ENCODE measurements at places on chromosomes 16 and 17.

GRCh38 chr17:27158382-27158781, 135.5 kb upstream of the WSB1 start:
- DNase-seq, result no peak

DNA sequence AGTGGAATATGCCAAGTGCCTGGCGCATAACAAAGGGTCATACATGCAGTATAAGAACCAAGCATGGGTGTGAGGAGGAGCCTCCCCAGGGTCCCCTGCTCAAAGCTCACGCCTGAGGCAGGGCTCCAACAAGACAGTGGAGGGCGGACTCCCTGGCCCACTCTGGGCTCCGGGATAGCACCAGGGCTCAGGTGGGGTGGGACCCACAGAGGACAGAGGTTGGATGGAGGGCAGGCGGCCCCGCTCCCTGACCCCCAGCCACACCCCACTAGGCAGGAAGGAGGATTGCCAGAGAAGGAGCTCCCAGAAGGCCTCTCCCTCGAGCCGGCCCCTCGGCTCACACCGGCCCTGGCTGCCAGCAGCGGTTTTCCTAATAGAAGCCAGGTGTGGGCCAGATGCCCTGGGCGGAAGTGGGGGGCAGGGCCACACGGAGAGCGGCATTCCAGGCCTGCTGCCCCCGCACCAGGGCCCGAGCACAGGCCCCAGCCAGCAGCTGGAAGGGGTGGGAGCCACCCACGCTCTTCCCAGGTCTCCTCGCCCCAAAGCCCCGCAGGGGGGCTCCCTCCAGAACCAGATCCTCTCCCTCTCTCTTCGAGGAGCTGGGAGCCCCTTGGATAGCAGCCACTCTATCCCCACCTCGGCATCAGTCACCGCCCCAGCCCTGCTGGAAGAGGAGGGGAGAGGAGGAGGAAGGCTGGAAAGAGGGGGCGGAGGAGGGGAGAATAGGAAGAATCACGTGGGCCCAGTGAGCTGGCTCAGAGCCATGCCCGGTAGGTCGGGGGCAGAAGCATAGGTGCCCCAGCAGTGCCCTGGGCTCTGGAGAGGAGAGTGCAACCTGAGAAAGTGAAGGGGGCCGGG, 21.0 kb downstream of the VASN start:
- DNase-seq, result no peak

DNA sequence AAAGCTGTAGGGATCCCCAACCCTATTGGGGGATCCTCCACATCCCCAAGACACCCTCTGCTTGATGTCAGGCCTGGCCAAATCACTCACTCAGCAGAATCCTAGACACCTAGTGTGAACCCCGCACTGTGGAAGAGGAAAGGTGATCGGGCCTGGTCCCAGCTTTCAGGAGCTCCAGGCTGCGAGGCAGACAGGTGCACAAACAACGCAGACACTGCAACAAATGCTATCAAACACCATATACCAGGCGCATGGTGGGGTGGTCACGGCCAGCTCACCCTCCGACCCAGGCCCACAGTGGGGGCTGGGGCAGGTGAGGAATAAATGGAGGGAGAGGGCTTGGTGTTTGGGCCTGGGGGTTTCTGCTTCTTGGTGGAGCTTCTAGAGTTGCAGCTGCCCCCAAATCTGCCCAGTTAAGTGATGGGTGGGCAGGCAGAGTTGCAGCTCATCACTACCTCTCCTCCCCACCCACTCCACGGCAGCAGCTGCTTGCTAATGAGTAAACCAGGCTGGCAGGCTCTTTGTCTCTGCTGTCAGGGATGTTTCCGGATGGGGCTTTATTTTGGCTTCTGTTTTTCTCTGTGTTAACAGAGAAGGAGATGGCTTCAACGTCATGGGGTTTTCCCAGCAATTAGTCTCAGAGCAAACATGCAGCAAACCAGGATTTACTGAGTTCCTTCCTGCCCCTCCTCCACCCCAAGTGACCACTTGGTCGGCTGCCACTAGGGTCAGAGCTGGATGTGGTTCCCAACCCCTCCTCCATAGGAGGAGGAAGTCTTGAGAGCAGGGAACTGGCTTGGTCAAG, 46.6 kb downstream of the PECAM1 start:
- no peak for DNase-seq

DNA sequence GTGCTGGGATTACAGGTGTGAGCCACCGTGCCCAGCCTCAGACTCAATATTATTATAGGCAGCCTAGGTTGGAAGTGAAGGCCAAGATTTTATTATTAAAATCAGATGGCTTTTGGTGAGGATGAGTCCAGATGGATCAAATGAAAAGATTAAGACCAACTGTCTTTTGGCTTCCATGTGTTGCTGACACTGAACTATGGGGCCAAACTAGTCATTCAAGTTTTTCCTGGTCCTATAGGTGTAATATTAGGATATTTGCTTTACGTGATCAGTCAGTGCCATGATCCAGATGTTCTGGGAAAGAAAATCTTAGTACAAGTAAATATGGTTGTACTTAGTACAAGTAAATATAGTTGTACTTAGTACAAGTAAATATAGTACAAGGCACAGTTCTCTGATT, 140.6 kb downstream of the MAP2K6 start:
- no peak for DNase-seq

DNA sequence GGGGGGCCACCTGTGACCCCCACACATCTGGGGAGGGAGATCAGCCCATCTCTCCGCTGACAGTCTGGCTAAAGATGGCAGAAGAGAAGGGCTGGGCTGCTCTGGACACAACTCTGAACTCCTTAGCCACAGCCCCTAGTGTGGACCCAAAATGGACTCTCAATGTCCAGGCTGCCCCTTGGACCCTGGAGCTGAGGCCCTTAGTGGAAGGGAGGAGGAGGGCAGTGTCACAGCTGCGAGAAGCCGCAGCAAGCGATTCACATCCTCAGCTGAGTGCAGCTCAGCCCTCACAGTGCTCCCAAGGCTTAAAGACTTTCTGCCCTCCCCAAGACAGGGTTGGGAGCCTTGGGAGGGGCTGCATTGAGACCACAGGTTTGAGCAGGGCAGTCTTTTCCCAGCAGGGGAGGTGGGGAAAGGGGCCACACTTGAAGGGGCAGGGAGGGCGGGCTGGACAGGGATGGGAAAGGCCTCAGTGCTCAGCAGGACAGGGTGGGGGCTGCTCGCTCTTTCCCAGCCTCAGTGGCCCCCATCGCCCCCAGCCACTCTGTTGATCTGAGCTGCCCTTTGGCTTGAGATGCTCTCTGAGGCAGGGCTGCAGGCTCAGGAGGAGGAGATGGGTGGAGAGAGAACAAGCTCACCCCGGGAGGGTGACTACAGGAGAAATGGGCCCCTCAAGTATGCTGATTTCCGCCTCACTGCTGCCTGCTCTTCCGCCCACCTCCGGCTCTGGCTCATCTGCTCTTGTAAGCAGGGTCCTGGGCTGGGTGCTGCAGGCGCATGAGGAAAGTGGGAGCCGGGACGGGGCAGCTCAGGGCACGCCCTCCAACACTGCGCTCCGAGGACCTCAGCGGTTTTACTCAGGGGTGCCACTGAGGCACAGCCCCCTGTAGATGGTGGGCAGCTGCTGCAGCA, 50.9 kb upstream of the MTSS2 start:
- DNase-seq, result no peak

GRCh38 chr17:79029327-79030009, 5.5 kb downstream of the C1QTNF1 start:
- no peak for DNase-seq

DNA sequence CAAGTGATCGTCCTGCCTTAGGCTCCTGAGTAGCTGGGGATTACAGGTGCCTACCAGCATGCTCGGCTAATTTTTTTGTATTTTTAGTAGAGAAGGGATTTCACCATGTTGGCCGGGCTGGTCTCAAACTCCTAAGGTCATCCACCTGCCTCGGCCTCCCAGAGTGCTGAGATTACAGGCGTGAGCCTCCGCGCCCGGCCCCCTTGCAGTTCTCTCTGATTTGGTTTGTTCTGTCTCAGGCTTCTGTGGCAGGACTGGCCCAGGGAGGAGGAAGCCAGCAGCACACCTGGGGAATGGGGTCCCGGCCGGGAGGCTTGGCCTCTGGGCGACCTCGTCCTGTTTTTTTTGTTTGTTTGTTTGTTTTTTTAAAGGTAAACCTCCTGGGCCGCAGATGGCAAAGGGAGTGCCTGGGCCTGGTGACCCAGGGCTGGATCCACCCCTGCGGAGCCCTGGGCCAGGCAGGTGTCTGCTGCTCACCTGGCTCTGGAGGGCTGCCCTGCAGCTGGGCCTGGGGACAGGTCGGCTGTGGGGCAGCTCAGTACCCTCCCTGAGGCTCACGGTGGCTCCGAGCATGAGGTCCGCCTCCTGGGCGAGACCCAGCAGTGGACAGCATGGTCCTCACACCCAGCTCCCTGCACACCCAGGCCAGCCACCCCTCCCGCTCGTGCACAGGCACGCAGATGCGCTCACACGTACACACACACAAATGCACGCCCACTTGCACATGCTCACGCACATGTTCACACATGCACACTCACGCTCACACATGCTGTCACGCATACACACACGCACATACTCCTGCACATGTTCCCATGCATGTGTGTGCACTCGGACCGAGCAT, 3.3 kb upstream of the NUDT16L1 start:
- DNase-seq, result no peak

GRCh38 chr16:85590506-85590832, 22.7 kb upstream of the GSE1 start:
- DNase-seq, result no peak

DNA sequence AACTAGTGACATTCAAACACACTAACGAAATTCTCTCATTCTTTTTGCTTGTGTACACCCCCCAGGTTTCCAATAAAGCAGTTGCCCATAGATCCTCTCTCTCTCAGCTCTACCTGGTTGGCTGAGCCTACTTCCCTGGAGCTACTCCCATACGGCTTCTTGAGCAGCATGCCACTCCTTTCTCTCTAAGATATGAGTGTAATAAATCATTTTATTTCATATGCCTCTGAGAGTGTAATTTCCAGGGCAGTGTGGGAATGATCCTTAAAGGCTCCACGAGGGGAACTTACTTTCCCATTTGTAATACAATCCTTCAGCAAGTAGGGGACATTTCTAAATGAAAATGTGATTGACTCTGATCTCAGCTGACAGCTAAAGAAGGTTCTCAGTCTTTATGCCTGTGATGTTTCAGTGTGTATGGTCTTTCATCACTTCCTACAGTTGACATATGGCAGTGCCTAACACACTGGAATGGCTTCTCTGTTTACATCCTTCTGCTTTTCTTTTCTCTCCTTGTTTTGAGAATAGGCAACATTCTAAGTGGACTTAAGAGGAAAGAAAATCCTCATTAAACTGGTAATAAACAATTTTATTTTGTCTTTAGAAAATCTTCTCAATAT, 1194.3 kb upstream of the CDH8 start:
- no peak for DNase-seq

DNA sequence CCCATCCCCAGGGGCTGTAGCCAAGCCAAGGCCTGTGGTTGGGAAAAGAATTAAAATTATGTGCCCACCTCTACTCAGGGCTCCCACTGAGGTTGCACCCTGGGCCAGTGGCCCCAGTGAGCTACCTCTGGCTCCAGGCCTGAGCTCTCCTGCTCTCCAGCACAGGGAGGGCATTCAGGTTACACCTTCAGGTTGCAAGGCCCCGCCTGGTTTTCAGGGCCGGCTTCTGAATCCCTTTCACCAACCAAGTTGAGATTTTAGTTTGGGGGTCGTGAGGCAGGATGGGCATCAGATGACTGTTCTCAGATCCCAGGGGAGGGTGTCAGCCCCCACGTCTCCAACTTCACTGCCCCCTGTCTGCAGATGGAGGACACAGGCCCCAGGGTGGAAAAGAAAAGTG, 8.0 kb upstream of the KATNB1 start:
- no peak for DNase-seq

DNA sequence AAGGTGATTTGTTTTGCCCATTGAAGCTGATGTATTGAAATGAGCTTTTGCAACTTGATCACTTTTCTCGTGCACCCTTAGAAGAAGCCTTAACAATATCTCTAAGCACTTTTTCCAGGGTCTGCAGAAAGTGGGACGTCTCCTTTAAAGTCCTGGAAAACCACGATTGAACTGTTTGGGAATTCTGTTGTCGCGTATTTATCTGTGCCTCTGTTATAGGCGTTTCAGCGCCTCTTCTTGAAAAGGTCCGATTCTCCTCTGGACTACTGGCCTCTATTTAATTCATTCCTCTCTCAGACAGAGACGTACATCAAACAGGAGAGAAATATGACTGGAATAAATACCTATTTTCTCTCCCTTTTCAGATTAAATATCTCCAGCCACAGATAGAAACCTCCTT, 262.4 kb upstream of the PSMD7 start:
- no peak for DNase-seq

DNA sequence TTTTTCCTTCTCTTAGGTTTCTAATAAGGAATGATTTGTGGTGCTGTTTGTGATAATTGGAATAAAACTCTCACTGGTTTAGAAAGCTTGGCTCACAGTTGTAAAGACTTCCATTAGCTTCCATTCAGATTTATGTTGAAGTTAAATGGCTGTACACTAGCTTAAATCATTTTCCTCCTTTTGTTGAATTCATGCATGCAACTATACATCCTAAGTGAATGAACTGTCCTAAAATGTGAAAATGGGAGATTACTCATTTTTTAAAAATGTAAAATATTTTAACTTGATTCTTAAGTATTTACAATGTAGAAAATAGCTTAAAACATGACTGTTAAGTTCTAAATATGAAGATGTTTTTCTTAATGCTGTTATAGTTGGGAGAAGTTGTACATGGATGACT, 15.2 kb downstream of the PRKCA start:
- no peak for DNase-seq

DNA sequence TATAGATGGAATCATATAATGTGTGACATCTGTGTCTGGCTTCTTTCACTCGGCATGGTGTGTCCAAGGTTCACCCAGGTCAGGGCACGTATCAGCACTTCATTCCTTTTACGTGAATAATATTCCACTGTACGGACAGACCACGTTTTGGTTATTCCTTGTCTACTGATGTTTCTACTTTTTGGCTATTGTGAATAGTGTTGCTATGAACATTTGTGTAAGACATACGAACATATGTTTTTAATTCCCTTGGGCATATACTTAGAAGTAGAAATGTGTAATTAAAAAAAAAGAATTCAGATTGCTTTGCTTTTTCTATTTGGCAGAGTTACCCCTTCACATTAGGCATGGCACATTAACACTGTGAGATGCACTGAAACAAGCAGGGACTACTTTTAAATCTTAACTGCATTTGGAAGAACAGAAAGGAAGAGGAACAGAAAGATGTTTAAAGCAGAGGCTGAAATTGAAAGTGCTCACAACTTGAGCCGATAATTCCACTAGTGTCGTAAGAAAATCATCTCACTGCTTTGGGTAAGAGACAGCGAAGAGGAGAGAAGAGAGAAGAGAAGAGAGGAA, 105.3 kb downstream of the VPS53 start:
- DNase-seq, result no peak

DNA sequence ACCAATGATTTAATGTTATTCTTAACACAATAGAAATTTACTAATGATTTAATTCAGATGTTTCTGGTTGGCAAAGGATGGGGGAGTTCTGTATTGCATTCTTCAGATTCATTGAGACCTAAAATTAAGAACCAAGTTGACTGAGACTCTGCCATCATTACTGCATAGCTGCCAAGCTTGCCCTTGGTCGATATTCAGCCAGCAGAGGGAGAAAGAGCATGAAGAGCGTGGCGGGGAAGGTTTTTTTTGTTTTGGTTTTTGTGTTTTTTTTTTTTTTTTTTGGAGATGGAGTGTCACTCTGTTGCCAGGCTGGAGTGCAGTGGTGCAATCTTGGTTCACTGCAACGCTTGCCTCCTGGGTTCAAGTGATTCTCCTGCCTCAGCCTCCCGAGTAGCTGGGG, 659.4 kb upstream of the EEF2KMT start:
- DNase-seq, result no peak
